ENCODE measurements at places on chromosomes 13 and 19. TPM values are rescaled to one million over a fixed set of nuclear protein-coding genes. Genes with fewer than 3 reads are reported as not detected.
A peak's percentile ranks its signal among the peaks of the same experiment; 100 is the strongest.

DNA sequence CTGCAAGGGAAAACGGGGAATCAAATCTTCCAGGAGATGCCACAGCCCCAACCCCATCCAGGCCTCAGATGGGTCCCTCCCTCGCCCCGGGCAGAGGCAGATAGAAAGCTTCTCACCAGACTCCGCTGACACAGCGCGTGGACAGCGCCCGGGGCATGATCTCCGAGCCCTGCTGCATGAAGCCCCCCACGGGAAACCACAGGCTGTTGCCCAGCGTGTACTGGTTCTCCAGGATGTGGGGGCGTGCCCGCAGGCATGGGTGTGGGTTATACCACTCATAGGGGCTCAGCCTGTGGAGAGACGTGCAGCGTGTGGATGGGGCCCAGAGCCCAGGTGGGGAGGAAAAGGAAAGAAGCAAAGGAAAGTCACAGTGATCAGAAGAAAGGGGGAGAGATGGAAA lies 27.2 kb upstream of the ATP1A3 start:
- no peak for DNase-seq

DNA sequence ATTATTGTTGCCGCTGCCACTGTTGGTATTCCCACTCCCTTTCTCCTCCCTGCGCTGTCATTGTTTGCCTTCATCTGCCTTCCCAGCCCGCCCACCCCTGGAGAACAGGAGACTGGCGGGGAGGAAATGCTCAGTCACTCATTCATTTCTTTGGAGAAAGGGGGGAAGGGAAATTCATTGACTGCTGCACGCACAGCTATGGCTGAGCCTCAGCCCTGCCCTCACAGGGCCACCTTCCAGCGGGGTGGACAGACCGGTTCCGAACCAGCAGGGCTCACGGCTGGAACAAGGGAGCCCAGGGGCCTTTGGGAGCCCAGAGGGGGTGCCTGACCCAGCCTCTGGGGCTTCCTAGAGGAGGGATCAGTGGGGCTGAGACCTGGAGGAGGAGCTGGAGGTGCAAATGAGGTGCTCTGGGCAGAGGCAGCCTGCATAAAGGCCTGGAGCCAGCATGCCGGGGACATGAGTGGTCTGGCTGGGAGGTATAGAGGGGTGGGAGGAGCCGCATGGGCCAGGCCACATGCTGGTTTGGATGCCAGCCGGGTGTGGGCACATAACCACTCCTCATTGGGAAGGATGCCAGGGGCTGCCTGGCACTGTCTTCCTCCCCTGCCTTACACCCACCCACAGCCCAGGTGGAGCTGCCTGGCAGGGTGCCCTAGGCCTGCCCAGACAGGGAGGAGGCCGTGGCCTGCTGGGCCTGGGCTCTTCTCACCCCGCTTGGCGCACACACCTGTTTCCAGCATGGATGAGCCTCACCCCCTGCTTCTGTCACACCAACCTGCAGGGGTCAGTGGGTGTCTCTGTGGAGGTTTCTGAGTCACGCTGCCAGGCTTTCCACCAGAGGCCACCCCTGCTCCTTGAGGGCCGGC lies 26.8 kb downstream of the PPP5C start:
- DNase-seq = peak; percentile 84

- DNase-seq = no peak
These were observed 6.3 kb downstream of the TARM1 start for GRCh38 chr19:54074851-54075250.

The ITM2B gene
- 160 TPM for total RNA-seq

DNA sequence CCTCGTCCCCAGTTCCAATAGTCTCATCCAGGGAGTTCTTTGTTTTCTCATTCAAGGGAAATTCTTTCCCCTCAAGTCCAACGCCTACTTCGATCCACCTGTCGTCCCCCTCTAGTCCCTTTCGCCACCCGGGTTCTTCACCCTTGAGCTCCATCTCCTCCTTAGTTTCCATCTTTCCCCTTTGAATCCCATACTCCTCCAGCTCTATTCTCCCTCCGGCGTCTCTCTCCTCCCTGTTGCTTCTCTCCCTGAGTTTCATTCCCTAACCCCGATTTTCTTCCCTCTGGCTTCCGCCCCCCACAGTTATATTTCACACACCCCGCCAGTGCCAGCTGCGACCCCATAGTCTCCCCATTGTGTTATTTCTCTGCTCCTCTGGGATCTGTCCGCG lies 628 bp upstream of the SLC17A7 start:
- no peak for DNase-seq

The DLL3 gene
- not detected for total RNA-seq

GRCh38 chr13:21078501-21078900 lies 17.1 kb upstream of the LATS2 start:
- no peak for DNase-seq

The KASH5 gene
- not detected for total RNA-seq

The TEX26 gene
- not detected for total RNA-seq
